Stimulated activated CD8-positive, alpha-beta memory T cell treated with anti-CD3 and anti-CD28 coated beads, Interleukin-7, amount 100 ng/mL, for 1 hour (primary cell): ENCODE measurements at places on chromosomes 13 and 19.

DNA sequence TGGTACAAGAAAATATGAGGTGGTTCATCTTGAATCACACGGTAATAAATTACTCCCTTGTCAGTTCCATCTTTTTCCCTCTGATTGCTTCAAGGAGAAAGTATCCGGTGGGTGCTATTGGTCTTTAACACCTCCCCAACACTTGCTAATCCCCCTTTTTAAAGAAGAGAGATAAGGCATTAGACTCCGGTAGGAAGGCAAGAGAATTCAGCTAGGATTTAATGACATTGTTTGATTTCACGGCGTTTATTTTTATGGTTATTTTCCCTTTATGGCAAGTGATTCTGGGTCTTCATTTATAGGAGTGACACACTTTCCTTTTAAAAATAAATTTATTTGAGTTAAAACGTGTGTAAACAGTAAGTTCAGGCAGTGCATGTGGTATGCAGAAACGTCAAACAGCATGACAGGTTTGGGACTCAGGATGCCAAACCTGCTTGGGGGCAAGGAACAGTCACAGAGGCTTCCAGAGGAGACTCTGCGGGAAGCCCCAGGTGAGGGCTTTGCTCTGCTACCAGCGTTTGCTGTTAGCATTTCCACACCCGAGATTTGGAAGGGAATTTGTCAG lies 36.5 kb downstream of the TSHZ3 start:
- no peak for DNase-seq

- DNase-seq = no peak
Measured at GRCh38 chr13:25630329-25630900, 258.6 kb downstream of the ATP8A2 start.

DNA sequence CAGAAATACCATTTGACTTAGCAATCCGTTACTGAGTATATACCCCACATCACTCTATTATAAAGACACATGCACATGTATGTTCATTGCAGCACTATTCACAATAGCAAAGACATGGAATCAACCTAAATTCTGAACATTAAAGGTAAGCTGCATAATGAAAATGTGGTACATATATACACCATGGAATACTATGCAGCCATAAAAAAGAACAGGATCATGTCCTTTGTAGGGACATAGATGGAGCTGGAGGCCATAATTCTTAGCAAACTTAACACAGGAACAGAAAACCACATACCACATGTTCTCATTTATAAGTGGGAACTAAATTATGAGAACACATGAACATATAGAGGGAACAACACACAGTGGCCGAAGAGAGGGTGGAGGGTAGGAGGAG lies 85.2 kb downstream of the NDFIP2 start:
- DNase-seq = no peak

DNA sequence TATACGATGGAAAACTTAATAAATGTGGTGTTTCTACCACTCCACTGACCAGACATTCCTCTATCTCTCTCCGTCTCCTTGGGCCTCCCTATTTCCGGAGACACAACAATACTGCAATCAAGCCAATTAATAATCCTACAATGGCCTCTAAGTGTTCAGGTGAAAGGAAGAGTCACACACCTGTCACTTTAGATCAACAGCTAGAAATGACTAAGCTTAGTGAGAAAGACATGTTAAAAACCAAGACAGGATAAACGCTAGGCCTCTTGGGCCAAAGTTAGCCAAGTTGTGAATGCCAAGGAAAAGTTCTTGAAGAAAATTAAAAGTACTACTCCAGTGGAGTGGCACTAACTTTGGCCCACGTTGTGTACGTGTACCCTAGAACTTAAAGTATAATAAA lies 22.5 kb downstream of the ZDHHC20 start:
- DNase-seq = no peak

DNA sequence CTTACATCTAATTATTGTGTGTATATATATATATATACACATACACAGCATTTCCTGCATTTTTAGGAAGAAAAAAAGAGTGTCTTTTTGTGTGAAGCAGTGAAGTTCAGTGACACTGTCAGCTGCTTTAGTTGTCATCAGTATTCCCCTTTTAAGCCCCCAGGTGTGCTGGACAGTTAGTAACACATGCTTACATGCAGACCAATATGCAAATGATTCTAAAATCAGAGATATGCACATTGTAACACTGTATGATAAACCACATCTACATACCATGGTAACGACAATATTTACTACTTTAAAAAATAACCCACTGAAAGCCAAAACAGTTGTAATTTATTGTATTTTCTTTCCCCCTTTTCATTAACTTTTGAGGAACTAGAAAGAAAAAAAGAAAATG lies 16.8 kb downstream of the LHFPL6 start:
- no peak for DNase-seq

- no peak for DNase-seq
Measured at GRCh38 chr13:90757127-90757680, 590.3 kb upstream of the MIR17HG start.

DNA sequence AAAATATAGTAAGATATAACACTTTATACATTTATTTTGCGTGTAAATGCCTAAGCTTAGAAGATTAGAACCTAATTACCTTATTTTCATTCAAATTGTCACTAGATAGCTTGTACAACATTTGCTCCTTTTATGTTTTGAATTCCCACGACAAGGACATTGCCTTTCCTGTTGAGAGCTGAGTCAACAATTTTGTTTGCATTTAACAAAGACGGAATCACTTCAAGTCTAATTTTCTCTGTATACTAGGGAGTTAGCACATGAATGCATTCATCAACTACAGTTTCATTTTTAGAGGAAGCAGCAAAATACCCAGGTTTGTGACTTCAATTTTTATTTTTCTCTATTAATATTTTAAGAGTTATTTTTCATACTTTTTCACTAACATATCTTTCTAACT lies 48.7 kb upstream of the PCCA start:
- DNase-seq = no peak
